ENCODE measurements at places on chromosomes 6 and 20.

- no peak for DNase-seq
Observed at GRCh38 chr6:3795836-3796718, 44.6 kb upstream of the PXDC1 start.

DNA sequence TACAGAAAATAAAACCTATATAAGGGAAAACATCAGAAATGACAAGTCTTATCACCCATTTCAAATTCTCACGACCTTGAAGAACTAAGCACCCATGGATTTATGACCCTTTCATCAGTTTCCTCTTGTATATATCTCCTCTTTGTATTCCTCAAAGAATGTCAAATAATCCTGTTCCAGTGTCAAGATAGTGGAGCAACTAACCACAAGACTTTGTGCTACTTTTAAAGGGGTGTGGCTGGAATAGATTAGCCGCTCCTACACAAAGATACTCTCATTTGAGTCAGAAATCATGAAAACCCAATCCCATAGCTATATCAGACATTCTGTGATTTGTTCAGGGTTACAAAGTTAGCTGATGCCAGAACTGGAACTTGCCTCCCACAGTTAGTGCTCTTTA is 6.6 kb downstream of the REPS1 start:
- no peak for DNase-seq

GRCh38 chr20:13608066-13608465 is 30.7 kb downstream of the TASP1 start:
- no peak for DNase-seq

DNA sequence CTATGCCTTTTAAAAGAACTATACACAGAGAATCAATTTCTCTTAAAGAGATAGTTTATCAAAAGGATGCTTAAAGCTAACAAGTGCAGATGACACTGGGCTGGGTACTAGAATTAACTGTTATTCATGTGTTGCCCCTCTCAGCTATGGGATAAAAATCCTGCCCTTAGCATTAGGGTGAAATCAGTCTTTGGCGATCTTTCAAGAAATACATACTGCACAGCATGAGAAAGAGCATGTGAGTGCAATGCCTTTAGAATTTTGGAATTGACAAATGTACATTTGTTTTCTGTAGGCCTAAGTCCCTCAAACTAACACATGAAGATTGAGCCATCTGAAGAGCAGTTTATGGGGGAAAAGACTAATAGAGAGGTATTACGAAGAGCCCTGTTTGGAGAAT is 115.4 kb downstream of the ZFP64 start:
- DNase-seq = no peak

DNA sequence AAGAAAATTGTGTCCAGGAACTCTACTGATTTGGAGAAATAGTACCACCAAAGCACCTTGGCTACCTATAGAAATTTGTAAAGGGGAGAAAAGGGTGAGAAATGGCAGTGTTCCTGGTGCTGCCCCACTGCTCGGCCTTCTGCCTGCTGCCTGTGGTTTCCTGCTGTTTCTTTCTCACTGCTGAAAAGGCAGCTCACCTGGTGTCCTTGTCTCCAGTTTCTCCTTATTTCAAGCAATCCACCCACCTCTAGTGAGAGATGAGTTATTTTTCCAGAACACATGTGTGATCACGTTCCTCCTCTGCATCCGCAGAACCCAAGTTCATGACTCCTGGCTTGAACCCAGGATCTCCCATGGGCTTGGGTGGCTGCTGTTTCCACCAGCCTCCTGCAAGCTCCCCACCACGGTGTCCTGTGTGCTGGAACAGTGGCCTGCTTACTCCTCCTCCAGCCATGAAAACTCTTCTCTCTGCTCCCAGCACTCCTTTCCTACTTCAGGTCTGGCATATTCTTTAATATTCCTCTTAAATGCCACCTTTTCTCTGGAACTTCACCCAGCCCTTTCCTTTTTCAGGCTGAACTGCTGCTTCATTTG is 48.9 kb downstream of the ELOVL2 start:
- DNase-seq = no peak

- no peak for DNase-seq
Observed at GRCh38 chr6:45469663-45470062, 91.9 kb upstream of the SUPT3H start.

- no peak for DNase-seq
Observed at GRCh38 chr6:20769631-20770030, 235.4 kb downstream of the CDKAL1 start.

- DNase-seq = no peak
Observed at GRCh38 chr6:130937942-130938604, 110.9 kb downstream of the SMLR1 start.

DNA sequence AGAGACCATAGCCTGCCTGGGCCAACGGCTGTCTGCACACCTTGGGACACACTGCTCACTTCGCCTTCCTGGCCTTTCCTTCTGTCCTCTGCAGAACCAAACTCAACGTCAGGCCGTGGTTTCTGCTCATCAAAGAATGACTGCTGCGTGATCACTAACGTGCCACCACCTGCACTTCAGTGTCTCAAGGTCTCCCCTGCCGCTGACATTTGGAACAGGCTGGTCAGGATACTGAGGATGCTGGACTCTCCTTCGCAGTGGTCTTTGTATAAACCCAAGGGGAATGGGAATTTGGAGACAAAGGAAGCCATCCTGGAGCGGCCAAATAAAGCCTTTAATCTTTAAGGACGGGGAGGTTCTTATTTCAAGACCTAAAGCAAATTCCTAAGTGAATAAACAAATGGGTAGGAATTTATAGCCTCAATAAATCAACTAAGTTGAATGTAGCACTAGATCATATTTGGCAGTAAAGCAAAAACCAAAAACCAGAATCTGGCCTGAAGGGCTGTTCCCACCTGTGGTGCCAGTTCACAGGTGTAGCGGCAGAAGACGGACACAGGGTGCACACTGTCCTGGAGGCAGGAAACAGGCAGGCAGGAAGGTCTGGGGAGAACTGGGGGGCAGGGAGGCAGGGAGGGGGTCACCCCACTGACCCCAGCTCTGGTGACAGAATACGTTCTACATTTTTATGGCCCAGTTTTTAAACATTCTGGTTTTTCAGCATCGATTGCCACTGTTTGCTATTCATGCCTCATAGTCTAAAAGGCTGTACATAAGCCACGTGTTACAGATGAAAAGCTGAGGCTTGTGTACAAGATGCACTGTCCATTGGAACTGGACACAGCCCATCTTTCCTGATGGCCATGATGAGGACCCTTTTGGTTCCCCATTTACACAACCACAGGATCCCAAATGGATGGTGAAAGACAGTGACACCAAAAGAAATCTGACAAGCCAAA is 36.6 kb downstream of the ABHD12 start:
- no peak for DNase-seq

DNA sequence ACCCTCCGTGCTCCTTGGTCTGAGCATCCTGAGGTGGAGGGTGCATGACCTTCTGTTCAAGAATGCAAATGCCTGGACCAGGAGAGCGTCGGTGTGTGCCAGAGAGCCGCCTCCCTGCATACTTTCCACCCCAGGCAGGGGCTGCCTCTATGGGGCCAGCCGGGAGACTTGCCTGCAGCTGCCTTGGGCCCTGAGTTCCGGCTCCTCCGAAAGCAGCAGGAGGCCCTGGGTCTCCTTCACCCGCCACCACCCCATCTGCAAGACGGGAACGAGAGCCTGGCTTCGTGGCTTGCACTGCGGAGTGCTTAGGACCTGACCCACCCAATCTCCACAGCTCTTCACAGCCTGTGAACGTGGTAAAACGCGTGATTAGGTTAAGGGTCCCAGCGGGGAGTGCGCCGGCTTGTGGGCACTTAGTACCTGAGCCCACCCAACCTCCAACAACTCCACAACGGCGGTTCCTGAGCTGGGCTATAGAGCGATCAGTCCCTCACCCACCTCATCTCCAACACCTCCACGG is 16.4 kb downstream of the BHLHE23 start:
- DNase-seq = no peak

GRCh38 chr6:77425216-77425615 is 38.1 kb downstream of the HTR1B start:
- no peak for DNase-seq

- DNase-seq = no peak
Observed at GRCh38 chr6:106560996-106561685, 68.2 kb downstream of the RTN4IP1 start.

DNA sequence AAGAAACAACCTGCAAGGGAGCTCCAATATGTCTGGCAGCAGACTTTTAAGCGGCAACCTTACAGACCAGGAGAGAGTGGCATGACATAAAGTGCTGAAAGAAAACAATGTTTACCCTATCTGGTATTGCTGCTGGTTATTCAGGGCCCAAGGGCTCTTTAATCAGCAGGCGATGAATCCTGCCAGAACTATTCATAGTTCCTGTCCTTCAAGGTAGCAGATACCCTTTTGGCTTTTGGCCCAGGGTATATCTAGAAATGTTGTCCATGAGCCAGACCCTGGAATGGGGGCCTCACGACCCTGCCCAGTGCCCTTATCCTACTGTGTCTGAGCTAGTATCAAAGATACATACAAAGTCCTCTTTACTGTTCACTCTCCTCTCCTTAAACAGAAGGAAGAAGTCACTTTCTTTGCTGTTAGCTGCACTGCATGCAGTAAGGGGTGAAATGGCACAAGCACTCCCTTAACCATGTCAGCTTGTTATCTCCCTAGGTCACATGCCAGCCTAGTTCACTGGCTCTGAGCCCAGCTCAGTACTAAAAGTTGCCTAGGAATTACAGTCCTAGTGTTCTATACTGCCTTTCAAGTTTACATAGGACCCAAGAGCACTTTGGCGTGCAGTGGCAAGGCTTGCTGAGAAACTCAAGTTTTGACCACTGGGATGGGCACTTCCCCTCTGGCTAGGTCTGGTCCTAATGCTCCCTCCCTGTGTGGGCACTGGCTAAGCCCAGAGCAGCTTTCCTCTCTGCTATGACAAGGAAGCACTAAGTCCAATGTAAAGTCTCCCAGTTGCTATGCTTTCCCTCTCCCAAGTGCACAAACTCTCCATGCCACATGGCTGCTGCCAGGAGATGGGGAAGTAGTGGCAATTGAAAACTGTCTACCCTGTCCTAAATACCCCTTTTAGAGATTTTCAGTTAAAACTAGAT is 122.0 kb downstream of the HTR1B start:
- DNase-seq = no peak

- no peak for DNase-seq
Observed at GRCh38 chr6:39348740-39349139, 26.2 kb upstream of the KCNK16 start.

- no peak for DNase-seq
Observed at GRCh38 chr6:139904568-139904967, 530.1 kb upstream of the CITED2 start.

DNA sequence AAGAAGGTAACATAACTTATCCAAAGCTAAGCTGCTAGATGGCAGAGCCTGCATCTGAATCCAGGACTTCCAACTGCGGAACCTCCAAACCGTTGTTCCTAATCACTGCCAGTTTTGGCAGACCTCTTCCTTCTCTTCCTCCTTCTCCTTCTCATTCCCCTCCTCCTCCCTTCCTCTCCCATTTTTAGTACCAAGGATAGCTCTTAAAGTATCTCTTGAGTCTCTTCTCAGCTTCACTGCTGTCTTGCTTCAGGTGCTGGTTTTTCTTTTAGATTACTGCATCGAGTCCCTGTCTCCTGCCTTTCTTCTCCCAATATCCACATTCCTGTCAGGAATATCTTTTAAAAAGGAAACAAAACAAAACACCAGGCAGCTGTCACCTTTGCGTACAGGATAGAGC is 77.1 kb downstream of the CDYL start:
- DNase-seq = no peak

DNA sequence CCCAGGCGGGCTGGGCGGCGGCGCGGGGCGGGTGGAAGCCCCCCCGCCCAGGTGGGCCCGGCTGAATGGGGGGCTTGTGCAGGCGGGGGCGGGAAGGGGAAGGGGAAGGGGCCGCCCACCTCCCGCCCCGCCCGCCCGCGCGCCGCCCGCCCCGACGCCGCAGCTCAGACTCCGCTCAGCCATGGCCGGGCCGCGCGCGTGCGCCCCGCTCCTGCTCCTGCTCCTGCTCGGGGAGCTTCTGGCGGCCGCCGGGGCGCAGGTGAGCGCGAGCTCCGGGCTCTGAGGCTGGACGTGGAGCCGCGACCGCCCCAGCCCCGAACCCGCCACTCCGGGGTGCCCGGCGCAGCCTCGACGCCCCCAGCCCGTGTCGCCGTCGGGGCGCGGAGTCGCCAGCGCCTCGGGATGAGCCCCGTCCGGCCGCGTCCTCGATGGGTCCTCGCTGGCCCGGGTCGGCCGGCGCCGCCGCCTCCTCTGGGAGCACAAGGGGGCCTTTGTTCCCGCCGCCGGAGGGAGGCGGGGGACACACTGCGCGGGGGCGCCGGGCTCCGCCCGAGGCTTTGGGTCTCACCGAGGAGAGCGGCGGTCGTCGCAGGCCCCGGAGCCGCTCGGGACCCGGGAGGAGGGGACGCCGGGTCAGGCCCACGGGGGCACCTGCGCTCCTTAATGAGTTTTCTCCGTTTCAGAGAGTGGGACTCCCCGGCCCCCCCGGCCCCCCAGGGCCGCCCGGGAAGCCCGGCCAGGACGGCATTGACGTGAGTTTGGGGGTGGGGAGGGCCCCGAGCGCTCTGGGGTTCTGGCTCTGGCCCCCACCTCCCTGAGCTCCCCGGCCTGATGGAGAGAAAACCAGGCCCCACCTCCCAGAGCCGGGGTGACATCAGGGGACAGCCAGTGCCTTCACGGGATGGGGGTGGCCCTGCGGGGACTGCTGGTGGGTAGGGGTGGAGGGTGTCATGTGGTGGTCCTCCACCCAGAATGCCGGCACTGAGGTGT is at the start of gene COL9A3:
COL9A3 (plus strand) TSS at position 167 of the 990 bp plus-strand sequence; CDS start at position 182, 15 bp downstream.
- no peak for DNase-seq

- no peak for DNase-seq
Observed at GRCh38 chr6:140773276-140773675, 1359.4 kb upstream of the GJE1 start.

GRCh38 chr6:11392778-11393507 is 144.6 kb upstream of the TMEM170B start:
- DNase-seq = no peak

- no peak for DNase-seq
Observed at GRCh38 chr6:126376682-126377081, 36.8 kb downstream of the CENPW start.

DNA sequence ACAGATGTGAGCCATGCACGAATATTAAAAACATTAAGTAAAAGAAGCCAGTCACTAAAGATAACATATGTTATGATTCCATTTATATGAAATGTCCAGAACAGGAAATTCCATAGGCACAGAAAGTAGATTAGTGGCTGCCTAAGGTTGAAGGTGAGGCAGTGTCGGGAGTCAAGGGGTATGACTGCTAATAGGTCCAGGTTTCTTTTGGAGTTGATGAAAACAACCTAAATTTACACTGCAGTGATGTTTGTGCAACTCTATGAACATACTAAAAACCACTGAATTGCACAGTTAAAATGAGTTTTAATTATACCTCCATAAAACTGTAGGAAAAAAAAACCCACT is 14.4 kb downstream of the SRPK1 start:
- DNase-seq = no peak

DNA sequence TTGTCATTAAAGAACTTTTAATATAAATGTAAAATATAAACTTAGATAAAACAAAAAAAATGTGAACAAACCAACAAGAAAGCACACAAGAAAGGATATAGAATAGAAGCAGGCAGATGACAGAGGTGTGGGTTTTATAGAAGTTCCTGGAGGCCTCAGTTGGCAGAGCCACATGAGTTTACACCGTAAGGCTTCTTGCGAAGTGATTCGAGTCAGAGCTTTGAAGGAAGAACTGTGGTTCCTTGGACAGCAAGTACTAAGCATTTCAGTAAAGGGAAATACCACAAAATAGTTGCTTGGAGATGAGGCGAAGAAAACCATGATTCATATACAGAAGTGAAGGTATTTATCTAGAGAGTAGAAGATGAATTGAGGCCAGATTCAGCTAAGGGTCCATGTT is 207.9 kb upstream of the EYA4 start:
- no peak for DNase-seq

GRCh38 chr6:50939931-50940330 is 121.3 kb downstream of the TFAP2B start:
- DNase-seq = no peak

GRCh38 chr6:56227071-56227879 is 20.1 kb downstream of the COL21A1 start:
- no peak for DNase-seq
